Hematopoietic multipotent progenitor cell treated with erythropoietin and hydrocortisone succinate and interleukin-3 and kit ligand, for 4 days (in vitro differentiated cells): ENCODE measurements at places on chromosomes 16 and 17.
A peak's percentile ranks its signal among the peaks of the same experiment; 100 is the strongest.

DNA sequence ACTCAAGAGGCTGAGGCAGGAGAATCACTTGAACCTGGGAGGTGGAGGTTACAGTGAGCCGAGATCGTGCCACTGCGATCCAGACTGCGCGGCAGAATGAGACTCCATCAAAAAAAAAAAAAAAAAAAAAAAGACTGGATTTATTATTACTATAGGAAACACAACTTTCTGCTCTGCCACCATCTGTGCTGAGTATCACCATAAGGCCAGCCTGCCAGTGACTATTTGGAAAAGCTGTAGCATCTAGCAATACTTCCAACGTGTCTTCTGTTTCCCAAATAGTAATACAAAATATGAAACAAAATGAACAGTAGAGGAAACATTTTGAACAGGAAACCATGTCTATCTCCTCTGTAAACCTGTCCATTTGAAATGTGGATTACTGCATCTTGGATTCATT is 43.6 kb upstream of the CRYM start:
- no peak for DNase-seq

DNA sequence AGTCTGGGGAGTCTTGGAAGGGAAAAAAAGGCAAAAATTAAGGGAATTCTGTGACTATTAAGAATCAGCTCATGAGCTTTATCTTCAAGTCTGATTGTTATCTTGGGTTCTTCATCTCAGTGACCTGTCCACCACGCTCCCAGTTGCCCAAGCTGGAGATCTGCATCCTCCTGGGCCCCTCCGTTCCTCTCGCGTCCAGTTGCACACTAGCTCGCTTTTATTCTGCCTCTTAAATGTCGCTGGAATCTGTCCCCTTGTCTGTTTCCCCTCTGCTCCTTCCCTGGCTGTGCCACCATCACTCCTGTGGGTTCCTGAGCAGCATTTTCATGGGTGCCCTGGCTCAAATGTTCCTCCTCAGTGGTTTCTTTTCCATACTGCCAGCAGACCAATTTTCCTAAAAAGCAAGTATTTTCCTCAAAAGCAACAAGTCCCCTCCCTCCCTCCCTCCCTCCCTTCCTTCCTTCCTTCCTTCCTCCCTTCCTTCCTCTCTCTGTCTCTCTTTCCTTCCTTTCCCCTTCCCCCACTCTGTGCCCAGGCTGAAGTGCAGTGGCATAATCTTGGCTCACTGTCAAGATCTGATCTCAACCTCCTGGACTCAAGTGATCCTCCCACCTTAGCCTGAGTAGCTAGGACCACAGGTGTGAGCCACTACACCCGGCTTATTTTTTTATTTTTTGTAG is 1.4 kb downstream of the ENDOV start:
- no peak for DNase-seq

GRCh38 chr16:30937692-30938091 is 11.2 kb upstream of the ORAI3 start:
- DNase-seq, result peak; percentile 33

GRCh38 chr16:31268033-31268365 is 8.2 kb downstream of the ITGAM start:
- DNase-seq, result no peak

GRCh38 chr17:8798846-8799569 is at the start of gene MFSD6L:
TSS of gene MFSD6L (minus strand) at chr17:8799365. CDS start at chr17:8799120, 245 bp downstream.
- DNase-seq, result no peak

GRCh38 chr16:78720416-78720815 is 621.0 kb downstream of the WWOX start:
- DNase-seq, result no peak

- DNase-seq, result peak; percentile 80
Measured at GRCh38 chr17:77645072-77646045, 313.1 kb upstream of the TNRC6C start.

GRCh38 chr16:76409706-76410105 is 132.5 kb downstream of the CNTNAP4 start:
- DNase-seq, result no peak

DNA sequence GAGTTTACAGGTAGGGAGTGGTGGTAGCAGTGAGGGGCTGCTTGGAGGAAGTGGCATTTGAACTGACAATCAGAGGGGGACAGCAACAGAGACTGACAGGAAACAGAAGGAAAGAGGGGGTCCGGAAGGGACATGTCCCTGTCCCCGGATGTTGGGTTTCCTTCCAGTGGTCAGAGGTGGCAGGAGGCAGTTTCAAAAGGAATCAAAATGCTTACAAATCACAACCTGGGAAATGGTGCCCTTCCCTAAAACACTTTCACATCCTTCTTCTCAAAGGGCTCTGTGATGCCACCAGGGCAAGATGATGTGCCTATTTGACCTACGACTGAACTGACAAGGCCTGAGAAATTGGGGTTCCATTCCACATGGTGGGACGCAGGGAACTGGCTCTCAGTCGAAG is 19.7 kb downstream of the ADGRG1 start:
- peak; percentile 35 for DNase-seq

DNA sequence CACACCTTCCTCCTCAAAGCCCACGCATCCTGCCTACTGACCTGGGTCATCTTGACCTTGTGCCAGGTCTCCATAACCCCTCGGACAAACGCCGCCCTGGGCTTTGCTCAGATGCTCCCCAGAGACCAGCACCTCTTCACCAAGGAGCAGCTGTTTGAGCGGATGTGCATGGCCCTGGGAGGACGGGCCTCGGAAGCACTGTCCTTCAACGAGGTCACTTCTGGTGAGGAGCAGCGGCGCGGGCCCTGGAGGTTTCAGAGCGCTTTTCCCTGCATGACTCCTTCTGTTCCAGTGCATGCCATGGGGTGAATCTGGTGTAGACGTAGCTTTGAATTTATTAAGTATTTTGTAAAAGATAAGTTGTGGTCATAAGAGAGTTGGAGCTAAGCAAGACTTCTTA is 7.6 kb upstream of the RPL13 start:
- no peak for DNase-seq

DNA sequence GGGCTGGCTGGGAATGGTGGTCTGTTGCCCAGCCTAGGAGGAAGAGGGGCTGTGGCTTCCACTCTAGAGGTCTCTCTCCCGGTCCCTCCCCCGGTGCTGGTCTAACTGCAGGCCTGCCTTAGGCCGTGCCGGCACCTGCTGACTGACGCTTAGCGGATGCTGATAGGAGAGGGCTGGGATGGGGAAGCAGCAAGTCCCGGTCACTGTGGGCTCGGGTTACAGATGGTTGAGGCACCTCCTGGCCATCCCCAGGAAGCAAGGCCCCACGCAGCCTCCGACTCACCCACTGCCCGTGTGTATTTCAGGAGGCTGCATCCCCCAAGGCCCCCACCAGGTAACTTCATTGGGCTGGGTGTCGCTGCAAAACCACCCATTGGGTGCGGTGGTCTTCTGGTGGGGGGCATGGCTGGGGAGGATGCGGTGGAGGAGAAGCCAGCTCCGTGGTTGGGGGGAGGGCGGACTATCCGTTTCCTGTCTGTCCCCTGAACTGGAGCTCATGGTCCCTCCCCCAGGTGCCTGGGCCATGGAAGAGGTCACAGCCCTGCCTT is 278.9 kb downstream of the SEC14L1 start:
- no peak for DNase-seq

GRCh38 chr17:68665373-68665772 is 64.2 kb upstream of the FAM20A start:
- DNase-seq, result no peak
